ENCODE measurements at places on chromosomes 1 and 21.

GRCh38 chr1:57377339-57378139 lies 46.3 kb downstream of the DAB1 start:
- DNase-seq: no peak

- no peak for DNase-seq
Measured at GRCh38 chr1:201270616-201271390, 12.5 kb upstream of the PKP1 start.

DNA sequence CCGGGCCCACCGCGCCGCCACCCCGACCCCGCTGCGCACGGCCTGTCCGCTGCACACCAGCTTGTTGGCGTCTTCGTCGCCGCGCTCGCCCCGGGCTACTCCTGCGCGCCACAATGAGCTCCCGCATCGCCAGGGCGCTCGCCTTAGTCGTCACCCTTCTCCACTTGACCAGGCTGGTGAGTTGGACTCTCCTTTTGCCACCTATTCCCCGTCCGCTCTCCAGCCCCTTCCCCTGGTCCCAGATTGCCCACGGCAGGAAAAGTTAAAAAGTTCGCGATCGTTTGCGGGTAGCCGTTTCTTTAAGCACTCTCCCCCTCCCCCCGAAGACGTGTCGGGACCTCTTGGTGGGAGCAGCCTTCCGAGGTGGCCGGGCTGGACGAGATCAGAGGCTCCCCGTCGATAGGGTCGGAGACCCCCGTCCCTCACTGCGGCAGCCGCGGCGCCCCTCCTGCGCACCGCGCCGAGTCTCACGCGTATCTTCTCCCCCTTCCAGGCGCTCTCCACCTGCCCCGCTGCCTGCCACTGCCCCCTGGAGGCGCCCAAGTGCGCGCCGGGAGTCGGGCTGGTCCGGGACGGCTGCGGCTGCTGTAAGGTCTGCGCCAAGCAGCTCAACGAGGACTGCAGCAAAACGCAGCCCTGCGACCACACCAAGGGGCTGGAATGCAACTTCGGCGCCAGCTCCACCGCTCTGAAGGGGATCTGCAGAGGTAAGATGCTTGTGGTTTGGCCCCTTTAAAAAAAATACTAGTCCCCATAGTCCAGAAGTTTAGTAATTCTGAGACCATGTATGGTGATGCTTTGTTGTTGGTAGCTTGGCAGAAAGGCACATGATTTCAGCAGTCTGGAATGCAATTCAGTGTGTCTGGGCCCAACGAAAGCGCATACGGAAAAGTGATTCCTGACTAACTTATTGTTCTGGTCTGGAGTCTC lies 576 bp downstream of the CCN1 start:
- peak; percentile 20 for DNase-seq

GRCh38 chr1:61337981-61338848 lies 255.9 kb downstream of the NFIA start:
- peak; percentile 52 for DNase-seq

- no peak for DNase-seq
Measured at GRCh38 chr1:88802404-88802803, 89.0 kb downstream of the GTF2B start.

GRCh38 chr1:94042388-94042787 lies 78.6 kb downstream of the ABCA4 start:
- DNase-seq: no peak

DNA sequence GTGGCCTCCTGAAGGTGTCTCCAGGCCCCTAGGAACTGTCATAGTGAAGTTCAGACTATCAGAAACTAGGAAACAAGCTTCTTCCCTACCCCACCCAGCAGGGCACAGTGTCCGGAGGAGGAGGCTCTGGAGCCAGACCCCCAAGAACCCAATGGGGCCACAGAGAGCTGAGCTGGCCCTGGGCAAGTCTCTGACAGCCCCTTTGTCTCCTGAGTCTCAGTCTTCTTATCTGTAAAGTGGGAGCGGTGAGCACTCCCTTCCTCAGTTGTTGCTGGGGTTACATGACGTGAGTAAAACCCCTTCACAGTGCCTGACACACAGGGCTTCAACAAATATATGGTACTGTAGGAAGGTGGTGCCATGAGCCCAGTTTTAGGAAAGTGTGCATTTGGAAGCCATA lies 675.8 kb downstream of the MATN1 start:
- DNase-seq: no peak

GRCh38 chr1:160547422-160547821 lies 24.4 kb upstream of the SLAMF6 start:
- DNase-seq: no peak
